Hematopoietic multipotent progenitor cell treated with erythropoietin and hydrocortisone succinate and interleukin-3 and kit ligand, for 8 days (in vitro differentiated cells): ENCODE measurements at places on chromosomes 7 and 10.
A peak's percentile ranks its signal among the peaks of the same experiment; 100 is the strongest.

DNA sequence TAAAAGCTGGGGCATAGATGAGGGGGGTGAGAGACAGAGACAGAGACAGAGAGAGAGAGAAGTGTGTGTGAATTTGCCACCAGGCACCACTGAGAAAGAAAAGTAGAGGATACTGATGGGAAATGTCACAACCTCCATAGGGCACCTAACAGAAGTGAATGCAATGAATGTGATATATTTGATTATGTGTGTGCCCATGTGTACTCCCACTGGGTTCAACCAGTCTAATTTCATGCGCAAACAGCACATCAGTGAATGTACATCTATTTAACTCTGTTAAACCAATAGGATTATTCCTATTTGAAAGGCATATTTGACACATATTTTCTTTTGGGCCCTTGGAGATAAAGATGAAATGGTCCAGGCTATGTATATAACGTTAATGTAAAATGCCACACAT lies 241.3 kb downstream of the KCNMA1 start:
- DNase-seq = no peak

DNA sequence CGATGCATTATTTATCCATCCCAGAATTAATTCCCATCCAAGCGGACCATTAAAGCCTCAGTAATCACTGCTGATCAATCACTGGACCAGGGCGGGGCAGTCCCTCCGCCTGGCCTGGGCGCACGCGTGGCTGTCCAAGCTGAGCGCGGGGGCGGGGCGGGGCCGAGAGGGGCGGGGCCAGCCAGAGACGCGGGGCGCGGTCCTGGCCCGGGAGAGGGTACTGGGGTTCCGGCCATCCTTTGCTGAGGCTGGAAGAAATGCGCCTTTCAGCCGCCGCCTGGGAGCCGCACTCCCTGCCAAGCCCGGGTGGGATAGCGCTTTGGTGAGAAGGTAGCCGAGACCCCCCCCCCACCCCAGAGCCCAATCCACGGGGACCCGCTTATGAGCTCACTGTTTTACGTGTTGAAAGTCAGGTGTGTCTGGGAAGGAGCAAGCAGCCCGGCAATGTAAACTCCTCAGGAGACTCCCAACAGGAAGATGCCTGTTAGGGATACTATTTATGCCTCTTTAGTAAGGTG lies at the start of gene ARHGAP22:
ARHGAP22 (minus strand) TSS at position 83 of the 518 bp plus-strand sequence. CDS start 277 bp downstream, outside the sequence.
- no peak for DNase-seq

DNA sequence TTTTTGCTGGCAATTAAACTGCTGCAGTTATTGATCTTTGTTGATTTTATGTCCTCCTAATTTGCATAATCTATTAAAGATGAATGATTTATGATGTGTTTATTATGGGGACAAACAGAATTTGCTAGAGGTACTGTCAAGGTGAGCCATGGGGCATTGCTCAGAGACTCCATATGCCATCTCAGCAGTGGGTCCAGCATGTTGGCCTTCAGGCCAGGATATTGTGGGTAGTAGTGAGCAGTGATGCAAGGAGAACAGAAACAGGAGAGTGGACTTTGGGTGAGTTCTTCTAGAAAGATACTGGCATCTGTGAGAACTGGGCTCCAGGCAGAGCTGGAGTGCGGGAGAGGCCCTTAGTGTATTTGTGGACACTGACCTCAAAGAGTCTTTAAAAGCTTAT lies 65.9 kb downstream of the PAX2 start:
- DNase-seq = no peak

GRCh38 chr7:36280840-36281812 lies 108.5 kb upstream of the ANLN start:
- DNase-seq = no peak

- no peak for DNase-seq
Measured at GRCh38 chr10:114764656-114765055, 56.9 kb upstream of the FHIP2A start.

- no peak for DNase-seq
Measured at GRCh38 chr10:104796823-104797222, 155.7 kb downstream of the SORCS3 start.

DNA sequence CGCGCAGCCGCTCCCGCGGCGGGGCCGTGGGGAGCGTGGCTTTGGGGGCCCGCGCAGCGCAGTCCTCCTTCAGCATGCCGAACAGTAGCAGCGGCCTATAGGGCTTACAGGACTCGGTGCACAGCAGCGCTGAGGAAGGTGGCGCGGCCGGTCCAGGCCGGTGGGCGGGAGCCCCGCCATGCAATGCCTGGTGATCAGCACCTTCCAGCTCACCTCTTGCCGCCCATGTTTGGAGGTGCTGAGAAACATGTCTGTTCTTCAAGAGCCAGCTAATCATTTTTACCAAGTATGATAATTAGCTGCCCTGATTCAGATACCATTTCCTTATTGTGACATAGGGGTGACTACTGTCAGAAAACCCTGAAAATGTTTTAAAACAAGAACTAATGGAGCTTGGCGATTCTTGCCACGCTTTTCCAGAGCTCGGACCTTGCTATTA lies 33.5 kb upstream of the SFTPD start:
- no peak for DNase-seq

- DNase-seq = no peak
Measured at GRCh38 chr7:32515890-32516550, 20.7 kb downstream of the AVL9 start.

DNA sequence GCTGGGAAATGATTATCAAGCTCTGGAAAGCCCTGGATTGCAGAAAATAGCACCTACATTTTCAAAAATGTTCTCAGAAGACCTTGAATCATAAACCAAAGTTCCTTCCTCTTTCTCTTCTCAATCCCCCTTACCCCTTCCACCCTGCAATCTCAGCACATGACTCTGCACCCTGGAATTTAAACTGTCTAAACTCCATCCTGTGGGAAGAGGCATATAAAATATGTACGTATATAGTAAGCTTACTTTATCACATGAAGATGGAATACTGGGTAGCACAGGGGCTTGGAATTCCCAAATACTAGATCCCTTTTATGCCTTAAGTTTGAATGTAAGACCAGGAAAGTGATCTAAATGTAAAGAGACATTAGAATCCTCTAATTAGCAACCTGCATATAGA lies 7.7 kb downstream of the AGMO start:
- no peak for DNase-seq

- peak; percentile 20 for DNase-seq
Measured at GRCh38 chr7:50660040-50660829, 95.0 kb upstream of the DDC start.

DNA sequence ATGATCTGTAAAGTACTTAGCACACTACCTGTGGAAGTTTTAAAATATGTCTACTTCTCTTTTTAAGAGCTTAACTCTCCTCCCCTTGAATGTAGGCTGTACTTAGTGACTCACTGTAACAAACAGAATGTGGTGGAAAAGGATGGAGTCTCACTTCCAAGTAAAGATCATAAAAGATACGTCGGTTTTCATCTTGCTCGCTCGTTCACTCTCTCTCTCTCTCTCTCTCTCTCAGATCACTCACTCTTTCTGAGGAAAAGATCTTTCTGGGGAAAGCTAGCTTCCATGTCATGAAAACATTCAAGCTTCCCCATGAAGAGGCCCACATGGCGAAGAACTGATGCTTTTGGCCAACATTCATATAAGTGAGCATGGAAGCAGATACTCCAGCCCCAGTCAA lies 5.5 kb downstream of the CHUK start:
- DNase-seq = no peak

DNA sequence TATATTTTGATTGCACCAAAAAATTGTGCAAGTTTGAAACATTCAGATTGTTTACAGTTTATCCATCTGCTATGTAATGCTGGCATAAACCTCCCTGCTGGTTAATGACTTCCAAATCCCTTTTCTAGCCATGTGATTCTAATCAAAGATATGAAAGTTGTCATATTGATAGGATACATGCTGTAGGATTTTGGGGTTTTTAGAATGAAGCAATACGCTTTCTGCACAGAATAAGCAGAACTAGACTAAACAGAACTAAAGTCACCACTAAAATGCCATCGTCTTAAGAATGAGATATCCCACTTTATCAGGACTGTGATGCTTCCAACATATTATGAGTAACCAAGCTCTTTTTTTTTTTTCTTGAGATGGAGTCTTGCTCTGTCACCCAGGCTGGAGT lies 856 bp downstream of the SSMEM1 start:
- DNase-seq = no peak

- no peak for DNase-seq
Measured at GRCh38 chr10:48602401-48603135, 2.3 kb downstream of the ARHGAP22 start.

GRCh38 chr7:30727061-30727945 lies 24.6 kb upstream of the INMT start:
- peak; percentile 30 for DNase-seq

GRCh38 chr7:29557954-29558353 lies 5.7 kb upstream of the PRR15 start:
- peak; percentile 63 for DNase-seq

GRCh38 chr7:37109016-37109683 lies 339.5 kb downstream of the ELMO1 start:
- no peak for DNase-seq

DNA sequence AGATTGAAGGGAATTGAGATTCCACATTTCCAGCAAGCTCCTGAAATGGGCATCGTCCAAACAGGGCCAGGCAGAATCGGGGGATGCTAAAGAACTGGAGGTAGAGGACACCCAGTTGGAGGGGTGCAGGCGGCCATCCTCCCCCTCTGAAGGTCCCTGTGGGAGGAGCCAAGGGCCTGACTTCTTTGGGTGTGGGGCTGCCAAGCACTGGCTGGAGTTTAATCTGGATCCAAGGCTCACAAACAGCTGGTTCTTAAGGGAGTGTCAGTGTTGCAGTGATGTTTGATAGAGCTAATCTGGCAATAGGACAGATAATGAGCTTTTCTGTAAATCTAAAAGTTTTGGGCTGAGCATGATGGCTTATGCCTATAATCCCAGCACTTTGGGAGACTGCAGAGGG lies 20.8 kb downstream of the TSPAN14 start:
- peak; percentile 57 for DNase-seq

- DNase-seq = no peak
Measured at GRCh38 chr7:74262639-74263398, 8.6 kb upstream of the RFC2 start.

DNA sequence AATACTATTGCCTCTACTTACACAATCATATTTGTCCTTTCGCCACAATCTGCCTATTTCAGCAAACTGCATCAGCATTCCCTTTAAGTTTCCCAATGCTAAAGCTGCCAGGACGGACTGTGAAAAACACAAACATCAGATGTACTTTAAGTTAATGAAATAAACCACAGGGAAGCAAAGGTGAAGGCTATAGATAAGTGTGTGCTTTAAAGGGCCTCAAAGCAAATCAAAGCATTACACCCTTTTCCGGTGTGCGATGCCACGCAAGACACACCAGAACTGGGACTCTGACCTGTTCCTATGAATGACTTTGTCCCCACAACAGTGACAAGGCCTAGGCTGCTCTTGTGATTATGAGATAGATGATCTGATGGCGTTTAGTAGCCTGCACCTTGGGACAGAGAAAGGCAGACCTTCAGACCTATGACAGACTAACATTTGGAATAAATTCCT lies 23.4 kb downstream of the SLC26A3 start:
- DNase-seq = peak; percentile 47

DNA sequence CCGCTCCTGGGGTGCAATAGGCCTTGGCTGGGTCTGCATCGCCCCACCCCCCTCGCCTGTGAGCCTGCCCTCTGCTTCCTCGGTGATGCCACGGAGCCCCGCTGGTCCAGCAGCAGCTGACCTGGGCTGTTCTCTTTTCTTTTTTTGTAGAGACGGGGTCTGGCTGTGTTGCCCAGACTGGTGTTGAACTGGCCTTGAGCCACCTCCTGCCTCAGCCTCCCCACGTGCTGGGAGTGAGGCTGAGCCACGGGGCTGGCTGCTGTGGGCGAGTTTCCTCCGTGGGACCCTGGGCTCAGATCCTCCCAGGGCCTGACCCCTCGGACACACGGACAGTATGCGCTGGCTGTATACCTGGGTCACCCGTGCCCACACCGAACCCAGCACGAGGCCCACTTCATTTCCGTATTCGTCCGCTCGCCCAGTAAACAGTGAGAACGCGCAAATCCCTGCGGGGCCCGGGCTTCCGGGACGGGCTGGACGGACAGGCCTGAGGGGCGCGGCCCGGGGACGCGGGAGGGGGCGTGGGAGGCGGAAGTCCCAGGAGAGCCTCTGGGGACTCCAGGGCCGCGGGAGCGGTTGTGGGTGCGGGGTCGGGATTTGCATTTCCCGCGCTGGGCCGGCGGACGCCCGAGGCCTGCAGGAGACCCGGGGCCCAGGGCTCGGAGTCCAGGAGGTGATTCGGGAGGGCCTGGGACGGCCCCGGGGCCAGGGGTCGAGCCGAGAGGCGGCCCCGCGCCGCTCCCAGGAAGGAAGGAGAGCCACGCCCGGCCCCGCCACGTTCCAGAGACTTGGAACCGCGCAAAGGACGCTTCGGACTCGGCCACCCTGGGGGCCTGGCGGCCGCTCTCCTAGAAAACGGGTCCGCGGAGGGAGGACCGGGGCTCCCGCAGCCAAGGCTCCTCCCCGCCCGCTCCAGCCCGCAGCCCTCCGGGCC lies 57.7 kb upstream of the DNAJB6 start:
- no peak for DNase-seq

GRCh38 chr10:21895932-21896331 lies 107.6 kb downstream of the DNAJC1 start:
- DNase-seq = no peak

- DNase-seq = peak; percentile 53
Measured at GRCh38 chr7:22121702-22122474, 176.2 kb upstream of the CDCA7L start.

- no peak for DNase-seq
Measured at GRCh38 chr10:77686650-77687417, 49.2 kb upstream of the KCNMA1 start.

- DNase-seq = no peak
Measured at GRCh38 chr10:97532935-97533671, 34.4 kb downstream of the UBTD1 start.

DNA sequence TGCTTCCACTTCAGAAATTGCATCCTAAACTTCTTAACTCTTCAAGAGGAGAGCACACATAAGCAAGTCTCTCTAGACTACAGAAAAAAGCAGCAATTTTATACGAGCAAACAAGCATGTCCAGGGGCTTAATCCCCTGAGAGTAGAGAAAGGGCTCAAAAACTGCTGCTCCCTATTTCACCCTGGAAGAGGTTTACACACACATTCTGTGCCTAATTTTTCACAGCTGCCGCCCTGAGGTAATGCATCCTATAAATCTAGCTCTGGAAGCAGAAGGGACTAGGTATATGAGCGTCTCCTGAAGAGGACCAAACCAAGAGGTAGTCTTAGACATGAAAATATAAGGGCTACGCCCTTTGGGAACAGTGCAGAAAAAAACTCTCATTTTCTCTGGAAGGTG lies 73.1 kb downstream of the CRPPA start:
- DNase-seq = no peak
